ENCODE measurements at places on chromosomes 6 and 20.

DNA sequence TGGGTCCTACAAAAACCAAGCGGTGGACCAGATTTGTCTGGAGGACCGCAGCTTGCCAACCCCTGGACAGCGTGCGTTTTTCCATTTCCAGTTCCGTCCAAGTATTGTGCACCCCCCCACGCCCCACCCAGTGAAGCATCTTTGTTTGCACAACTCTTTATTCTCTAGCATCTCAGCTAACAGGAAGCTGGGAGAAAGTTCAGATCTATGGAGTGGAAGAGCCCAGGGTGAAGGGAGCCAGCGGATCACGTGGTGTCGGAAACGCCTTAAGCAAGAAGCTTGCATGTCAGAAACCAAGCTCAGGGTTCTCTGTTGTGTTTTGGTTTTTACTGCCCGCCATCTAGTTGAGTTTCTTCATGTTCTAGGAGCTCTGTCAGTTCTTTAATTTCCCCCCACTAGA, 29.9 kb downstream of the ARID1B start:
- DNase-seq: no peak

DNA sequence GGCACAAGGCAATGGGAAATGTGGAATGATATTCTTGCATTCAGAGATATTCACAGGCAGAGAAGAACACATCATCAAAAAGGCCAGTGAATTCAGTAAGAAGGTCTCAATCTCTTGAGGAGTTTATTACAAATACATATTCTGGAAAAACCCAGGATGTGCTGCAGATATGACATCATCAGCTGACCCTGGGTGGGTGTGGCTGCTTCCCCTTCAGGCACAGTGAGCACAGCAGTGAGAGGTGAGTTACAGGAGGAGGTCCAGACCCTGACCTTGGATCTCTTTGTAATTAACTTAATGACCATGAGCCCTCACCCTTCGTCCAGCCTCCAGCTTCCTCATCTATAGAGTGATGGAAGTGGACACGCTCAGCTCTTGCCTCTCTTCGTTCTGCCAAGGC, 147.5 kb upstream of the SYNDIG1 start:
- no peak for DNase-seq

GRCh38 chr6:92538275-92538674, 881.1 kb downstream of the EPHA7 start:
- peak; percentile 1 for DNase-seq

DNA sequence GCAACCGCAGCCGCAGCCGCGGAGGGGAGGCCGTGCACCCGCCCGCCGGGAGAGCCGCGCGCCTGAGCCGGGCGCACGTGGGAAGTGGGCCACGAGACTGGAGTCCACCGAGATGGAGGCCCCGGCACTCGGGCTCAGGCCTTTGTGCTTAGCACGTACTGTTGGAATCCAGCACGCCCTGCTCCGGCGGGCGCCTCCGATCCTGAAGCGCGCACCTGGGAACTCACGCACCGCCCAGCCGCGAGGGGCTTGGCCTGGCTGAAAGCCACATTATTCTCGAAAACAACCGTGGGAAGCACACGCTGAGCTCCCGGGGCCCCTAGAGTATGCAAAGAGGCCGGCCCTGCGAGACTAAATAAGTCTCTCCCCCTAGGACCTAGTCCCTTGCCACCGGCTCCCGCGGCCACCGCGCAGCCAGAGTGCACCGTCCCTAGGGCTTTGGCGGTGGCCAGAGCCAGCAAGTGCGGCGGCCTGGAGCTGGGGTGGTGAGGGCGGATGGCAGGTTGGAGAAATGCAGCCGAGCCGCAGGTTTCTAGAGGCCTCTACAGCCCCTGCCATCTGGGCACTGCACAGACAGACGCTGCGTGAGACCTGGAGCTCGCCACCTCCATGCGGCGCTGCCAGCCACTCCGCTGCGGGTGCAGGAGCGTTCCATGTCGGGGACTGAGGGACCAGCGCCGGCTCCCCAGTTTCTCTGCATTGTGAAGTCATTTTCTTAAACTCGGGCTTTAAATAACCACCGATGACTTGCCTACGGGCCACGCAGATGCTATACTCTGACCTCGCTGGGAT, 42.0 kb upstream of the LY86 start:
- peak; percentile 47 for DNase-seq

- no peak for DNase-seq
Measured at GRCh38 chr20:31652917-31653396, 15.2 kb downstream of the COX4I2 start.

GRCh38 chr6:27777126-27777525, 135.1 kb downstream of the OR2B2 start:
- DNase-seq: no peak

DNA sequence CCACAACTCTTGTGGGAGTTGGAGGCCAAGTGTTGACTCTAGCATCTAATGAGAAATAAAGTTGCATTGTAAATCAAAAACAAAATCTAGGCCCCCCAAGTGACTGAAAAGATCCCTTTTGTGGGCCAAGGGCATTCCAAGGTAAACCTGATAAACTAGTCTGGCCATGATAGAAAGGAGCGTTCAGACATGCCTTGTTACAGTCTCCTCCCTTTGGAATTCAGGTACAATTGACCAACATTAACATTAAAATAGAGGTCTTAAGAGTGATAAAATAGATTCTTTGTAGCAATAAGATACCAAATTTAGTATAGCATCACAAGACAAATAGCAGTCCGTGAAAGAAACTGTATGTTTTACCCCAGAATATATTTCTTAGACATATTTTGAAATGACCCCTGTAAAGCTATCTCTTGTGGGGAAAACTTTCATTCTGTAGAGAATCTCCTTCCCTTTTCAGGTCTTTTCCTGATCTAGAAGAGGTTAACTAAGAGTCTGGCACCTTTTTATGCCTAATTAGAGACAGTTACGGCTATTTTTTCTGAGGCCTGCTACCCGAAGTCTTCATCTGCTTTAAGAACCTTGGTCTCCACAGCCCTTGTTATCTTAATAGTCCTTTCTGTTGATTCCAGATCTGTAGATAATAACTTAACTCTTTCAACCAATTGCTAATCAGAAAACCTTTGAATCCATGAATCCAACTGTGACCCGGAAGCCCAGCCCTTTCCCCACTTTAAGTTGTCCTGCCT, 495.4 kb upstream of the MMS22L start:
- no peak for DNase-seq

- DNase-seq: no peak
Measured at GRCh38 chr20:22499515-22500166, 84.7 kb downstream of the FOXA2 start.

DNA sequence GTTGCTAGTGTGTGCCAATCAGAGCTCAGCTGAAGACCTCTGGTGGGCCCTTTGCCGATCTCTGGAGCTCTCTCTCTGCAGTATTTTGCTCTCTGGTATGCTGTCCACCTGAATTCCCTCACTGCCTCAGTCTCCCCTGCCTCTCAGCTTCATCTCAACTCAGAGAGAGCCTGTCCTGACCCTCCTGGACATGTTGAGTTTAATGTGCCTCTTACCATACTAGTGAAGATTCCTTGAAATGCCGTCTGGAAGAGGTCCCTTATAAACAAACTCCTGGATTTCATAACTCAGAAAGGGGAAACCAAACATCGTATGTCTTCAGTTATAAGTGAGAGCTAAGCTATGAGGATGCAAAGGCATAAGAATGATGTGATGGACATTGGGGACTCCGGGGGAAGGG, 231.1 kb upstream of the ZNF217 start:
- DNase-seq: no peak

DNA sequence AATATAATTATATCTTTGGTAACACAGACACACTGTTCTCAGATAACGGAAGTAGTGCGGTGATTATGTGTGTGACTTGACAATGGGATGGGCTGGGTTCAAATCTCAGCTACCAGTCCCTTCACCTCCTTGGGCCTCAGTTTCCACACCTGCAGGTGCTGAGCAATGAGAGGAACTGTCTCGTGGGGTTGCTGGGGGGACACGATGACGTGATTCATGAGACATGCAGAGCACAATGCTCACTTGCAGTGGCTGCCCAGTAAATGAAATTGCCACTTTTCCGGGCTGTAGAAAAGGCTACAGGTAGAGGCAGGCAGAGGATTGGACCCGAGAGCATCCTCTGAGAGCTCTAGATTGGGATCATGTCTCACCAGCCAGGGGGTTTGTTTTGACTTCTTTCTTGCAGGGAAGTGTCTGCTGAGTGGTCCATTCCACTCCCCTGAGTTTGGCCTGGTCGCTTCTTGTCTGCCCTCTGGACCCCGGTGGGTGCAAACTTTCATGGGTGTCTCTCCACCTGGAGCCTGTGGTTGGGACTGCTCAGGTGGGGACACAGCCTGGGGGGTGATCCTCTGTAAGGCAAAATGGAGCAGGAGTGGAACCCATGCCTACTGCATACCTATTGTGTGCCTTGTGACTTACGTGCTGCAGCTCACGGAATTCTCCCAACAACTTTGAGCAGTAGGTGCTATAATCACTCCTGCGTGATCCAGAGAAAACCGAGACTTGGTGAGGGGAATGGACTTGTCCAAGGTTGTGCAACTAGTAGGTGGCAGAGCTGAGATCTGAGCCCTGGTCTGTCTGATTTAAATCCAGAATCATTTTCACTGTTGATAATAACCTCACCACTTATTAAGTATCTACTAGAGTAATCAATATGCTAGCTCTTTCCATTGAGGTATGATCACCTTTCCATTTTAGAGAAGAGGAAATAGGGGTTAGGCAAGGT, 147.2 kb downstream of the CEBPB start:
- no peak for DNase-seq

DNA sequence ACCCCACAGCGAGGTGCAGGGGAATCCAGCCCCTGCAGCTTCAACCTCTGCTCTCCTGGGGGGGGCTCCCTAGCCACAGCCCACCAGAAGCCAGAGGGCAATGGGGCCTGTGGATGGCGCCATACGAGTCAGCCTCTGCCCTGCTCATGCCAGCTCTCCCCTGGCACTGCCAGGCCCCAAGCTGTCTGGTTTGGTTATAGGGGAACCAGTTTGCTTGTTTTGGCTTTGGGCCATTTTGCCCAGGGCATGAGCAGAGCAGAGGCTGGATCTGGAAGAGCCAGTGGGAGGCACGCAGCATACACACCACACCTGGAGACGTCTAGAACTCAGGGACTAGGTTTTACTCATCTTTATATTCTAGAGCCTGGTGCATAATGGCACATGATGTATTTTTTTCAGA, 66.7 kb upstream of the SLC22A16 start:
- no peak for DNase-seq

DNA sequence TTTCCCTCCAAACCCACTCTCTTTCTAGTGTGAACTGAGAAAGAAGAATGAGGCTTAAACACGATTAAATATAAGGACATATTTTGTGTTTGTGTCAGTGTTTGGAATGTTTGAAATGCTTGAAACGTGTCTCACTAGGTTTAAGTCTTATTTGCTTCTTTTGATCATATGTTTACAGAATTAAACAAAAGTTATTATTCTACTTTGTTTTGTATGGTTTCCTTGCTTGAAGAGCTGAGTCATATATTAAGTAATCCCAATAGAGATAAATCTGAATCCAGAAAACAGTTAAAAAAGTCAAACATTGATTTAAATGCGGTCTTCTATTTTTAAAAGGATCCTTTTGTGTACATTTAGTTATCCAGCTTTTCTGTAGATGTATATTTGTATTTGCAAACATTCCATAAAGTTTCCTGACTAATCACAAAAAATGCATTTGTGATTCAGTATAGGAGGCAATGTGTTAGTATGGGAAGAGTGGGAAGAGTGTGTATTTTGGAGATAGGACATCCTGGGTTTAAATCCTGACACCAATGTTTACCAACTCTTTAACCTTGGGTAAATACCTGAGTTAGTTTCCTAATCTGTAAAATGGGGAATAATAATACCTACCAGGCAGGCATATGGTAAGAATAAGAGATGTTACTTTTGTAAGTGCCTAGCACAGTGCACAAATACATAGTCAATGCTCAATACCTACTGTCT, 72.9 kb downstream of the TSBP1 start:
- DNase-seq: no peak

GRCh38 chr6:7218406-7218988, 94.5 kb downstream of the SSR1 start:
- no peak for DNase-seq

- no peak for DNase-seq
Measured at GRCh38 chr6:26388441-26388840, 5.5 kb downstream of the BTN2A2 start.

GRCh38 chr6:143441680-143442545, 8.6 kb downstream of the ADAT2 start:
- no peak for DNase-seq
